Activated CD4-positive, alpha-beta T cell treated with anti-CD3 and anti-CD28 coated beads, Interleukin-2, amount 50 U/mL, for 24 hours (primary cell): ENCODE measurements at places on chromosomes 16 and 17.

- no peak for DNase-seq
Observed at GRCh38 chr17:62700964-62701705, 73.7 kb downstream of the MRC2 start.

DNA sequence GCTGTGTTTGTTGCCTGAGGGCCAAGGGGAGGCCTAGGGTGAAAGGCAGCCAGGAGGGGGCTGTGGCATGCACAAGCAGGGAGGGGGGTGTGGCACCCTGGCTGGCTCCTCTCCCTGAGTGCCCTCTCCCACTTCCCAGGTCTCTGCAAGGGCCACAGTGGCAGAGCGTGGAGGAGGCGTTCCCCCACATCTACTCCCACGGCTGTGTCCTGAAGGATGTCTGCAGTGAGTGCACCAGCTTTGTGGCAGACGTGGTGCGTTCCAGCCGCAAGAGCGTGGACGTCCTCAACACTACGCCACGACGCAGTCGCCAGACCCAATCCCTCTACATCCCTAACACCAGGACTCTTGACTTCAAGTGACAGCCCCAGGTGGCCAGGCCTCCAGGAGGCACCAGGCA, 3.5 kb upstream of the TCF25 start:
- DNase-seq: no peak

DNA sequence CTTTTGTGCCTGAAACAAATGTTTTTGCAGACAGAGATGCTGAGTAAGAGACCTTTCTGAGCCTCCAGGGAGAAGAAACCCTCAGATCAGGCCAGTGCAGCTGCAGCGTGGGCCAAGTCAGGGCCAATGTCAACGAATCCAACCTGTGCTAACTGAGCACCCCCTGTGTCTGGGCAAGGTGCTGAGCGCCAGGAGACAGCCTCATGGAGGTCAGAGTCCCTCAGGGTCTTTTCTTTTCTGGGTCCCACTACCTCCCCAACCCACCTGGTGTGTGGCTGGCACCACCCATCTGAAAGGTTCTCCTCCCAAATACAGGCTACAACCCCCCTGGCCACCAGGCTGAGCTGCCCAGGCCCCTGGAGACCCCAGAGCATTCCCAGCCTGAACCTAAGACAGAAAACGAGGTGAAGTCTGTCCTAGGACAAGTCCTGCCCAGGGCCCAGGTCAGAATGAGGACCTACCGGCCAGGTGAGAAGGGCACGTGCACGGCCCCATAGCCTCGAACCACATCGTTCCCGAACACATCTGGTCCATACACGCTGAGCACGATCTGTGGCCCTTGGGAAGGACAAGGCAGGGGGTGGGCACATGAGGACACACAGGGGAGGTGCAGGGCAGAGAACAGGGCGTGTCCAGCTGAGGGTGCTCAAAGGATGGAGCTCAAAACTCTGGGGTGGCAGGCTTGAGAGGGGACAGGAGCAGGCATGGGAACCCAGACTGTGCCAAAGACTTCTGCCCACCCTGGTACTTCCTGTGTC, 15.0 kb downstream of the B9D1 start:
- no peak for DNase-seq

GRCh38 chr17:39636927-39637736, at the start of gene STARD3:
STARD3 (plus strand) TSS chr17:39637144; CDS start chr17:39653532, 16,388 bp downstream.
- DNase-seq: peak; percentile 84

- no peak for DNase-seq
Observed at GRCh38 chr17:34811561-34811960, 149.7 kb downstream of the CCT6B start.
